ENCODE measurements at places on chromosomes 12 and 14. TPM values are rescaled to one million over a fixed set of nuclear protein-coding genes. Genes with fewer than 3 reads are reported as not detected.

The KLRC2 gene
- 4.0 TPM for total RNA-seq

The FZD10 gene
- total RNA-seq, result 0.32 TPM

The KCNMB4 gene
- 1.6 TPM for total RNA-seq

The CLEC6A gene
- total RNA-seq, result not detected

DNA sequence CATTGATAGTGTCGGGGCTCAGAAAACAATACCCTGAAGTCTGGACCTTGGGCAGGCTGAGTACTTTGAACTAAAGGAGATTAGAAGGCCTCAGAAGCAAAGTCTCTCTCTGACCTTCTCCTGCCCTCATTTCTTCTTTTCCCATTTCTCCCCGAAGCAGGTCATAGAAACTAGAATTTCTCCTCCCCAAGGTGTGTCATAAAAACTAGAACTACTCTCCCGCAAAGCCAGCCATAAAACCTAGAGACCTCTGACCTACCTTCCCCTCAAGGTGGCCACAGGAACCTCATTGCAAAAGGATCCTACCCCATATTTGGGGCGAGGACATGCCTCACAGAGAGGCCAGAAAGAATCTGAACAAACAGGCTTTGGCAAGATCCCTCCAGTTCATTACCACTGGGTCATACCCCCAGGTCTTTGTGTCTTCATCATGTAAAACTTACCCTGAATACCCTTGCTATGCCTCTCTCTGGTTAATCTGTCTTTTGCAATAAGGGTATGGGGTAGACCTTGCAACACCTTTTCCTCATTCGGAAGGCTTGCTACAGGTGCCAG is 64.7 kb upstream of the ZFP36L1 start:
- DNase-seq, result no peak

- no peak for DNase-seq
These were observed 944 bp downstream of the CCND2 start for GRCh38 chr12:4274396-4275015.

DNA sequence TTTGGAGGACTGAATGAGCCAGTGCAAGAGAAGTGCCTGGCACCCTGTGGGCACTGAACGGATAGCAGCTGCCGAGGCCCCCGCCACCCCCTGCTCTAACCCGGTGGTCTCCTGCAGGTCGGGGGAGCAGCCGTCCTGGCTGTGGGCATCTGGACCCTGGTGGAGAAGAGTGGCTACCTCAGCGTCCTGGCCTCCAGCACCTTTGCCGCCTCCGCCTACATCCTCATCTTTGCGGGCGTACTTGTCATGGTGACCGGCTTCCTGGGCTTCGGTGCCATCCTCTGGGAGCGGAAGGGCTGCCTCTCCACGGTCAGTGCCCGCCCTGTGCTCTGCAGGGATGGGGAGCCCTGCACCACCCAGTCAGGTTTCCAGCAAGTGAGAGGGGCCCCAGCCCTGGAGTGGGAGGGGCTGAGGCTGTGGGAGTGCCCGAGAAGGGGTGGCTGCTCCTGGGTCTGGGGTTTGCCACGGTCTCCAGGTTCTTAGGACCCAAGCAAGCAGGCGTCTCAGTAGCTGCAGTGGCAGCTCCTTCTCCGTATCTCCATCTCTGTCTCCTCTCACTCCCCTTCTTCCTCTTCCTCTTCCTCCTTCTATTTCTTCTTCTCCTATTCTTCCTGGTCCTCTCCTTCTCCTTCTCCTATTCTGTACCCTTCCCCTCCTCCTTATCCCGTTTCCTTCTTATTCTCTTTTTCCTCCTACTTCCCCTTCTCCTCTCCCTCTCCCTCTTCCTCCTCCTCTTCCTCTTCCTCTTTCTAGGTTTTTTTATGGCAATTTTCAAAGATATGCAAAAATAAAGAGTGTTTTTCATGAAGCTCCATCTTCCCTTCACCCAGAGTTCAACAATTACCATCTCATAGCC is 37.4 kb downstream of the TSPAN11 start:
- DNase-seq, result no peak

GRCh38 chr12:124547626-124548025 is 19.8 kb downstream of the NCOR2 start:
- DNase-seq, result no peak

The IL31 gene
- total RNA-seq, result not detected

The CLEC12A gene
- not detected for total RNA-seq

The KLHL33 gene
- total RNA-seq, result not detected

- no peak for DNase-seq
These were observed 152.9 kb downstream of the SLC25A21 start for GRCh38 chr14:37019488-37019887.

DNA sequence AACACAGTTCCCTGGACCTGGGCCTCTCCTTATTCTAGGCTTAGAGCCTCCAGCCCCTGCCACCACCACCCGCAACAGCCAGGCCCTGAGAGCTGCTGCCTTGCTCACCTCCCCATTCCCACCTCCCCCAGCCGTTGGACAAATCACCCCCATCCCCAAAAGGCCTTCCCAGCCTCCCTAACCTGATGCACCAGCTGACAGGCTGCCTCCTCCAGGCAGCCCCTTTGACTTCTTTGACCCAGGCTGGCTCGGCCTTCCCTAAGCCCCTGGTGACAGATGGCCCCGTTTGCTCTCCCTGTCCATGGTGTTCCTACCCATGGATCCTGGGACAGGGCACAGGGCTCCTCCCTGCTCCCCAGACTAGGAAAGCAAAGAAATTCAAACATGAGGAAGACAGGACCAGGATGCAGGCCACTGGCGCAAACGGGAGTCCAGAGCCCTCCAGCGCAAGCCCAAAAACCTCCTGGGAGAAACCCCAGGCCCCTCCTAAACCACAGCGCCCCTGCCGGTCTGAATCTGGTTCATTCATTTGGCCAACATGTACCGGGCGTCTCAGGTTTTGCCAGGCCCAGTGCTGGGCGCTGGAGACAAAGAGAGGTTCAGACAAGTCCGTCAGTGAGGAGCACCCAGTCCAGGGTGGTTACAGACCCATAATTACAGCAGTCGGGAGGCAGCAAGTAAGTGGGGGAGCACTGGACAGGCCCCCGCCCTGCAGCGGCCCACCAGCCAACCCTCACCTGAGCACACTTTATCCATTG is 2.4 kb downstream of the AKT1 start:
- no peak for DNase-seq

- DNase-seq, result no peak
These were observed 95.8 kb upstream of the SLC35F4 start for GRCh38 chr14:57961786-57962060.

DNA sequence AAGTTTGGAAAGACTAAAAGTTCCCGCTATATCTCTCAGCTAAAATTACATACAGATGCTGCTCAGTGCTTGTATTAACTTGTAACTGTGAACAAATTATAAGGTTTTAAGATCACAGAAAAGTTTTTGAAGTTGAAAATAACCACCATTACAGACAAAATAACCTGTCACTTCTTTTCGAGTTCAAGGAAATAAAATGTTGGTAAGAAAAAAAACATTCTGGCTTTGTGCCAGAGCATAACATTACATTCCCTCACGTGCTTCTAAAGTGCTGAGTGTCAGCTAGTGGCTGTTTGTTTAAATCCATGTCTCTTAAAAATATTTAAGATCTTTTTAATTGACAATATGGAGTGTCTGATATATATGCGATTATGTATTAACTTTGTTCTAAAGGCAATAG is 27.2 kb upstream of the ADAMTS20 start:
- no peak for DNase-seq

The INHBE gene
- not detected for total RNA-seq

DNA sequence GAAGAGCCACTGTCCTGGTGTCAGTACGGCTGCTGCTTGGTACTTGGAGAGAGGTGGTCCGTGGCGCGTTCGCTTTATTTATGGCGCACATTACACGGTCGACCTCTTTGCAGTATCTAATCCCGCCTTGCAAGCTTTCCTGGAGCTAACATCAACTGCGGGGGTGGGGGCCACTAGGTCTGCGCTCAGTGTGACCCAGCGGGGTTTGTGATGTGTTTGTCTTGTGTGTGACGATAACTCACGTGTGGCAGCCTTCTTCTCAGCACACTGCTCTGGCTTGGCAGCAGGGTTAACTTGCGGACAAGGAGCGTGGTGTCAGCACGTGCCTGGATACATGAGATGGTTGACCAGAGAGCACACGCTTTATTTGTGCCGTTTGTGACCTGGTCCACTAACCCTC is 122.2 kb upstream of the RTL1 start:
- no peak for DNase-seq

The TSPAN19 gene
- total RNA-seq, result not detected

GRCh38 chr12:87344699-87345098 is 684.5 kb downstream of the C12orf50 start:
- DNase-seq, result no peak

DNA sequence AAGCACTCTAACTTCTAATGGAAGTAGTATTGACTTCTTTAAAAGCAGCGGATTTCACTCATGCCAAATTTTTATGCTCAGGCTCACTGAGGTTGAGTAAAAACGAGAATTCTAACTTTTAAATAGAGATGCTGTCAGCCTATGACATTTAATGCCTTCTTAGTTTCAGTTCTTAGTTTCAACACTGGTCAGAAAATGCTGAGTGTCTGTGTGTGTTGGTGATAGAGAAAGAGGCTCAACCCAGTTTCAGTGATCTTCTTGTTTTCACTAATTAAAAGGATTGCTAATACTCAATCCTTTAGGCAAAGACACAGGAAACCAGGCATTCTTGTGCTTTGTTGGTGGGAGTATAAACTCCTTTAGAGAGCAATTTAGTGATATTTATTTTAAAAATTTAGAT is 31.0 kb downstream of the PEBP1 start:
- DNase-seq, result no peak

The TAC3 gene
- total RNA-seq, result 9.2 TPM

GRCh38 chr12:15446807-15447206 is 124.5 kb downstream of the PTPRO start:
- no peak for DNase-seq

- no peak for DNase-seq
These were observed 183.4 kb downstream of the TTC7B start for GRCh38 chr14:90632871-90633270.

- DNase-seq, result no peak
These were observed 20.3 kb upstream of the PPP4R4 start for GRCh38 chr14:94153750-94154342.

DNA sequence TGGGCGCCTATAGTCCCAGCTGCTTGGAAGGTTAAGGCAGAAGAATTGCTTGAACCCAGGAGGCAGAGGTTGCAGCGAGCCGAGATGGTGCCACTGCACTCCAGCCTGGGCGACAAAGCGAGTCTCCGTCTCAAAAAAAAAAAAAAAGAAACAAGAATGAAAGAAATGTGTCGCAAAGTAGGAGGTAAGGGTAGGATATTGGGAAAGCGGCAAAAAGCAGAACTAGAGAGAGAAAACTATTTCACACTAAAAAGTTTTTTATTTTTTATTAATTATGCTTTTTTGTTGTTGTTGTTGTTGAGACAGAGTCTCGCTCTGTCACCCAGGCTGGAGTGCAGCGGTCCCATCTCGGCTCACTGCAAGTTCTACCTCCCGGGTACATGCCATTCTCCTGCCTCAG is 17.7 kb downstream of the SBNO1 start:
- DNase-seq, result no peak

The PAPOLA gene
- total RNA-seq, result 166 TPM

The B4GALNT3 gene
- 49.8 TPM for total RNA-seq

- no peak for DNase-seq
These were observed 3.4 kb downstream of the SSH1 start for GRCh38 chr12:108853981-108854446.

DNA sequence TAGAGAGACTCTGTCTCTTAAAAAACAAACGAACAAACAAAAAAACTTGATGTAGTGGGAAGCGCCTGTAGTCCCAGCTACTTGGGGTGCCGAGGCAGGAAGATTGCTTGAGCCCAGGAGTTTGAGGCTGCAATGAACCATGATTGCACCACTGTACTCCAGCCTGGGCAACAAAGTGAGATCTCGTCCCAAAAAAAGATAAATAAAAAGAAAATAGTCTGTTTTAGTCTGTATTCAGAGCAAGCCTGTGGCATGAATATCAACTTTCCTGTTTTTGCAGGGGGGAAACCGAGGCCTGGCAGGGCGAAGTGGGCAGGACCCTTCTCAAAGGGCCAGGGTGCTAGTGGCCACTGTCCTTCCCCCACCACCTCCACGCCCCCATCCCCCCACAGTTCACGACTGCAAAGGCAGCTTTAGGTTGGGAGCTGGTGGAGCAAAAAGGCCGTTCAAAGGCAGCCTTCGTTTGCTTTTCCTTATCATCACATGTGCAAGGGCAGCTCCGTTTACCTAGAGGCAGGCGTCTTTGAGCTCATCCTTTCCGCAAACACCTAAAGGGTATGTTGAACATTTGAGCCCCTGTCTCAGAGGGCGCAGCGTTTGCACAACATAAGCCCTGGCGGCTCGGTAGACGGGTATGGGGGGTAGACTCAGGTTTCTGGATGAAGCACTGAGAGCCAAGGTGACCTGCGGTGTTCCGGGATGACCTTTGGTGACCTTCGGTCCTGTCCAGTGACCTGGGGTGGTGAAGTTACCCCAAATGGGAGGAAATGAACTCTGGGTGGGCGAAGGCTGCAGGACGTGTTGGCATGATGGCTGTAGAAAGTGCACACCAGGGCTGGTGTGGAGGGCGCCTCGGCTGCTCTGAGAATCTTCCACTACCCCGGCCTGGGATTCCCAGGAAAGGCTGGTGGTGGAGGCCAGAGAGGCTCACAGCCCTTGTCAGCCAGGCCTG is 8.7 kb upstream of the MEG3 start:
- no peak for DNase-seq

The OR6C2 gene
- total RNA-seq, result not detected

GRCh38 chr12:104003596-104003995 is 37.9 kb downstream of the TDG start:
- DNase-seq, result no peak

DNA sequence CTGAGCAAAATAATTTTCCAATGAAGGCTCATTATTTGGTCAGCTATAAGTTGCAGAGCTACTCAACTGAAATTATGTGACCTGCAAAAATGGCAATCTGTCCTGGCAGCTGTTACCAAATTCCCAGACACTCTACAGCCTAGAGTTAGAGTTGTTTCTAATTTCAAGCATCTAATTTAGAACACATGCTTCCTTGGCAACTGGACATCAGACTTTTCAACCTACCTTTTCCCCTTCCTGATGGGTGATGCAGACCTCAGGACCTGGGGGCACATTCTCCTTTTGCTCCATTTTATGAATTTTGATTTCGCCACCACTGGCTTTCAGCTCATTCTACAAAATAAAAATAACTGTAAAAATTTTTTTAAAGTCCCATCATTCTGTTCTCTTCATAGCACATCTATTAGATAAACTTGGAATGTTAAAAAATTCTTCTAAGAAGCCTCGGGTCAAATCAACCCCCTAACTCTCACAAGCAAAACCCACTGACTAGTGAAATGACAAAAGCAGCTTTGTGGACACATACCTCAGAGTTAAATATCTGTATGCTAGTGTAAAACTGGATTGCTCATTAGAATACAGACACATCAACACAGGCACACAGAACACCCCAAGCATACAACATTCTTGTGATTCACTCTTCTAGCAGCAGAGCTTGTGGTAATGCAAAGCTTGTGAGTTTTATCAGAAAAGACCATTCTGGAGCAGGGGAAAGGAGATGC is 33.5 kb upstream of the CERS5 start:
- no peak for DNase-seq

GRCh38 chr12:40104461-40105264 is 1.2 kb downstream of the SLC2A13 start:
- peak; percentile 33 for DNase-seq

Data from transverse colon (tissue), 4 donors.